Activated CD4-positive, alpha-beta T cell treated with anti-CD3 and anti-CD28 coated beads, Interleukin-2, amount 10 ng/mL, durations not matched to agents 7 days and 5 days (primary cell): ENCODE measurements at places on chromosomes 12 and 14. TPM values are rescaled to one million over a fixed set of nuclear protein-coding genes. Genes with fewer than 3 reads are reported as not detected.

GRCh38 chr14:42027271-42027670 lies 420.6 kb downstream of the LRFN5 start:
- no peak for DNase-seq

GRCh38 chr12:45756666-45757065 lies 27.2 kb downstream of the ARID2 start:
- no peak for DNase-seq

GRCh38 chr12:50212071-50212467 lies 44.9 kb upstream of the CERS5 start:
- no peak for DNase-seq

GRCh38 chr14:20492486-20492885 lies 12.9 kb upstream of the RNASE10 start:
- no peak for DNase-seq

- DNase-seq: no peak
These were observed 177.5 kb downstream of the EGLN3 start for GRCh38 chr14:33773205-33774030.

GRCh38 chr12:53213348-53213747 lies 6.3 kb upstream of the ITGB7 start:
- peak; percentile 84 for DNase-seq

DNA sequence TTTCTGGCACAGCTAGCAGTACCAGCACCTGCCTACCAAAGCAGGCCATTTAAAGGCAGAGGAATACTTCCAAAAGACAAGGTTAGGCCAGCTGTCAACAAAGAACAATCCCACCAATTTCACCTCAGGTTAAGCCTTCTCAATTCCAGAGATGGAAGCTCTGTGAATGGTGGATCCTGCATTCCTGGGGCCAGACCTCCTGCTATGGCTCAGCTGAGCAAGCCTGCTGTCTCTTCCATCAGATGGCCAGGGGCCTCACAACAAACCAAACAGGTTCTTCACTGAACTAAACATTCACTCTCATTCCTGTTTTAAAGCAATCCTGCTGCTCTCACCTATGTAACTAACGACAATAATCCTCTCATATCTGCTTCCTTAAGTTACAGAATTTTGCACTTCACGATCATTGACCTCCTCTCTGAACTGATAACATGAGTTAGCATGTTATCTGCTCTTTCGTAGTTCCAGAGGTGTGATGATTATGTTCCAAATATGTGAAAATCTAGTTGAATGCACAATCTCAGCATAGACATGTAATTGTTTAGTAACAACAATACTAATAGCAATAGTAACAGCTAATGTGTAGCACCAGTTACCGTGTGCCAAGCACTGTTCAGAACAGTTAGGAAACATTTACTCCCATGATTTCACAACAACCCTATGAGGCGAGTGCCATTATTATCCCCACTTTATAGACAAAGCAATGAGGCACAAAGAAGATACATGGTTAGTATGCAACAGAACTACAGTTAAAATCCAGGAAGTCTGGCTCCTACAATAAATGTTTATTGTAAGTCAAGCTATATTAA lies 73.2 kb downstream of the SLC2A13 start:
- DNase-seq: no peak

DNA sequence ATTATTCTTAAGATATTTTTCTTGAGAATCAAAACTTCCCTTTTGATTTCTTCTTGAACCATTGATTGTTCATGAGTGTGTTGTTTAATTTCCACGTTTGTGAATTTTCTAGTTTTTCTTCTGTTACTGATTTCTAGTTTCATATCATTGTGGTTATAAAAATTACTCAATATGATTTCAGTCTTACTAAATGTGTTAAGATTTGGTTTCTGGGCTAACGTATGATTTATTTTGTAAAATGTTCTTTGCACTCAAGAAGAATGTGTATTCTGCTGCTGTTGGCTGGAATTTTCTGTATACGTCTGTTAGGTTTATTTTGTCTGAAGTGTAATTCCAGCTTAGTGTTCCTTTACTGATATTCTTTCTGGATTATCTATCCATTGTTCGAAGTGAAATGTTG lies 24.7 kb downstream of the TRMT5 start:
- DNase-seq: no peak

DNA sequence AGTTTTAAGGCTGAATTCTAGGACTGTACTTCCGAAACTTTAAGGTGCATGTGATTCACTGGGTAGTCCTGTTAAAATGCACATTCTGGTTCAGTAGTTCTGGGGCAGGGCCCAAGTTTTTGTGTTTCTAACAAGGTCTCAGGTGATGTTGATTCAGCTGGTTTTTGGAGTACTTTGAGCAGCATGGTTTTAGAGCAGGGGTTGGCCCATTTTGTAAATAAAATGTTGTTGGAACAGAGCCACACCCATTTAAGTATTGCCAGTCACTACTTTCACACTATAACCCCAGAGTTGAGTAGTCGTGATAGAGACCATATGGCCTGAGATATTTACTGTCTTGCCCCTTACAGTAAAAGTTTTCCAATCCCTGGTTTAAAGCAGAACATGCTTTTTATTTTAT lies 111.3 kb downstream of the SYNE2 start:
- no peak for DNase-seq

- no peak for DNase-seq
These were observed 5.2 kb upstream of the ITGA5 start for GRCh38 chr12:54424224-54424623.

DNA sequence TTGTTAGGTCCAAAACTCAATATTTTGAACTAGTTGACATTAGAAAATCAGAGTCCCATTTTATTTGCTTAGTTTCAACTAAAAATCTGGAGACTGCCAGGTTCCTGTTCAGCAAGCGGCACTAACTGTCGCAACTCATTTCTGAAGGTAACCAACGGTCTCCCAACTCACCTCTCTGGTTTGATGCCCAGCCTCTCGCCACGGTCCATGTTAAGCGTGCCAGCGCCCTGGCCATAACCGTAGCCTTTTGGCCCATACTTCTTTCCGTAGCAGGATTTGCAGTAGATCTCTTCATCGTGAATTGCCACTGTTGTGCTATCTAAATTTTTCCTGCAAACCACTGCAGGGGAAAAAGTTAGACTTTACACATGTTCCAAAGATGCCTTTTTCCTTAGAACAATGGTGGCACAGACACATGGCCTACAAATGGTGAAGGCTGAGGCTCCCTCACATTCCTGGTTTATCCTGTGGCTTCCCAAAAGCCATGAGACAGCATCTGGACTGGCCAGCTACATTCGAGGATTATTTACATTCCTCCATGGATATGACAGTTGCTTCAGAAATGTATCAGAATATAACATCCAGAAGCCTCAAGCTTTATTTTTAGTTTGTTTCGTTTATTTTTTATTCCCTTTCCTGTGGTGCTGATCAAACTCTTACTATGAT lies 15.7 kb downstream of the CSRP2 start:
- no peak for DNase-seq

Gene MAX
- 203 TPM for total RNA-seq

Gene KRT73
- total RNA-seq: 8.2 TPM

Gene CTSG
- total RNA-seq: not detected

Gene MAP1LC3B2
- 1.5 TPM for total RNA-seq

Gene MORN3
- total RNA-seq: 3.0 TPM

Gene PRDM4
- 26.2 TPM for total RNA-seq

Gene OAS1
- 194 TPM for total RNA-seq

Gene SLC10A1
- total RNA-seq: not detected
